Subcutaneous preadipocyte (primary cell): ENCODE measurements at places on chromosomes 11 and 22. TPM values are rescaled to one million over a fixed set of nuclear protein-coding genes. Genes with fewer than 3 reads are reported as not detected.

CARNS1 gene
- total RNA-seq, result under 0.01 TPM in 2 replicates

SPON1 gene
- total RNA-seq, result 1.6 and 20.6 TPM in 2 replicates

C11orf91 gene
- total RNA-seq, result 0.20 TPM in 1 of 2 replicates, not detected in the other

PGA5 gene
- 0.37 and 0.39 TPM in 2 replicates for total RNA-seq

MIOX gene
- total RNA-seq, result 0.20 TPM in 1 of 2 replicates, not detected in the other

SCN3B gene
- under 0.01 TPM in 1 of 2 replicates, not detected in the other for total RNA-seq

CSNK2A3 gene
- 1.6 and 2.9 TPM in 2 replicates for total RNA-seq

ISX gene
- not detected in 2 replicates for total RNA-seq

OR51G1 gene
- not detected in 2 replicates for total RNA-seq

POTEH gene
- not detected in 2 replicates for total RNA-seq

COMMD9 gene
- total RNA-seq, result 38.9 and 39.9 TPM in 2 replicates

HORMAD2 gene
- not detected in 2 replicates for total RNA-seq

ZBTB44 gene
- total RNA-seq, result 34.5 and 39.3 TPM in 2 replicates

NAT10 gene
- total RNA-seq, result 38.6 and 49.1 TPM in 2 replicates

OTOG gene
- not detected in 2 replicates for total RNA-seq

KCNJ11 gene
- total RNA-seq, result not detected in 2 replicates

ARHGAP42 gene
- 5.1 and 12.1 TPM in 2 replicates for total RNA-seq

OR52A1 gene
- not detected in 2 replicates for total RNA-seq

PPP2R5B gene
- 5.9 and 8.2 TPM in 2 replicates for total RNA-seq

TRIM44 gene
- total RNA-seq, result 17.6 and 22.4 TPM in 2 replicates

INPP5J gene
- under 0.01 and 0.39 TPM in 2 replicates for total RNA-seq

MRGPRF gene
- 27.8 and 40.1 TPM in 2 replicates for total RNA-seq

LMO2 gene
- total RNA-seq, result under 0.01 and 0.20 TPM in 2 replicates

ALKBH3 gene
- 34.6 and 43.0 TPM in 2 replicates for total RNA-seq

C11orf71 gene
- 2.6 and 2.7 TPM in 2 replicates for total RNA-seq

OR2D2 gene
- total RNA-seq, result under 0.01 and 0.78 TPM in 2 replicates

WNT7B gene
- total RNA-seq, result 0.39 TPM in 1 of 2 replicates, not detected in the other

ZC3H12C gene
- 16.5 and 28.2 TPM in 2 replicates for total RNA-seq

BTBD18 gene
- total RNA-seq, result not detected in 2 replicates

GTSE1 gene
- total RNA-seq, result 8.8 and 21.7 TPM in 2 replicates

FIBP gene
- 241 and 303 TPM in 2 replicates for total RNA-seq

C11orf87 gene
- total RNA-seq, result not detected in 2 replicates

CFAP300 gene
- 2.2 and 5.1 TPM in 2 replicates for total RNA-seq

C22orf31 gene
- not detected in 2 replicates for total RNA-seq

MGAT3 gene
- not detected in 2 replicates for total RNA-seq

OR5P2 gene
- not detected in 2 replicates for total RNA-seq

TSGA10IP gene
- total RNA-seq, result not detected in 2 replicates

CD6 gene
- total RNA-seq, result not detected in 2 replicates

ARVCF gene
- 2.6 and 3.3 TPM in 2 replicates for total RNA-seq

CD3D gene
- not detected in 2 replicates for total RNA-seq

SLCO2B1 gene
- 0.59 TPM in 1 of 2 replicates, not detected in the other for total RNA-seq

WNT11 gene
- total RNA-seq, result 0.59 and 1.1 TPM in 2 replicates

DNHD1 gene
- total RNA-seq, result 9.4 and 11.4 TPM in 2 replicates

THRSP gene
- not detected in 2 replicates for total RNA-seq

GGTLC2 gene
- total RNA-seq, result not detected in 2 replicates

H19 gene
- 3.1 and 40.4 TPM in 2 replicates for total RNA-seq
